ENCODE measurements at places on chromosomes 12 and 14.

DNA sequence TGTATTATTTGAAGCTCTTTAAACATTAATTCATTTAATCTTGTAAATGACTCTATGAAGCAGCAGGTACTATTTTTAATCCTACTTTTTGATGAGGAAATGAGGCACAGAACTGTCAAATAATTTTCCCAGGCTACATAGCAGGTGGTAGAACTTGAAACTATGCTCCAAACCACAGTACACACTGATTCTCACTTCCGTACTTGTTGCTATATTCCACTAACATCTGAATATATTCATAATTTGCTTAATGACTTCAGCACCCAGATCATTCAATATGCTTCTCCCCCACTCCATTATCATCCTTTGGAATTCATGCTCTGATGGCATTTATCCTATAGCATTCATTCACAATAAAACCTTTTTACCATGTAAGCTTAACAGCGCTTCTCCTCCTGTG, 4.9 kb downstream of the ERGIC2 start:
- DNase-seq: no peak

GRCh38 chr14:52485350-52485960, 66.8 kb downstream of the TXNDC16 start:
- DNase-seq: no peak

- no peak for DNase-seq
These were observed 160.1 kb downstream of the SUDS3 start for GRCh38 chr12:118536306-118536906.

- DNase-seq: no peak
These were observed 202.3 kb downstream of the KIF21A start for GRCh38 chr12:39240587-39240986.

- DNase-seq: no peak
These were observed 573 bp downstream of the ARL6IP4 start for GRCh38 chr12:122981036-122981471.

GRCh38 chr14:52058341-52058740, 10.5 kb downstream of the NID2 start:
- no peak for DNase-seq

DNA sequence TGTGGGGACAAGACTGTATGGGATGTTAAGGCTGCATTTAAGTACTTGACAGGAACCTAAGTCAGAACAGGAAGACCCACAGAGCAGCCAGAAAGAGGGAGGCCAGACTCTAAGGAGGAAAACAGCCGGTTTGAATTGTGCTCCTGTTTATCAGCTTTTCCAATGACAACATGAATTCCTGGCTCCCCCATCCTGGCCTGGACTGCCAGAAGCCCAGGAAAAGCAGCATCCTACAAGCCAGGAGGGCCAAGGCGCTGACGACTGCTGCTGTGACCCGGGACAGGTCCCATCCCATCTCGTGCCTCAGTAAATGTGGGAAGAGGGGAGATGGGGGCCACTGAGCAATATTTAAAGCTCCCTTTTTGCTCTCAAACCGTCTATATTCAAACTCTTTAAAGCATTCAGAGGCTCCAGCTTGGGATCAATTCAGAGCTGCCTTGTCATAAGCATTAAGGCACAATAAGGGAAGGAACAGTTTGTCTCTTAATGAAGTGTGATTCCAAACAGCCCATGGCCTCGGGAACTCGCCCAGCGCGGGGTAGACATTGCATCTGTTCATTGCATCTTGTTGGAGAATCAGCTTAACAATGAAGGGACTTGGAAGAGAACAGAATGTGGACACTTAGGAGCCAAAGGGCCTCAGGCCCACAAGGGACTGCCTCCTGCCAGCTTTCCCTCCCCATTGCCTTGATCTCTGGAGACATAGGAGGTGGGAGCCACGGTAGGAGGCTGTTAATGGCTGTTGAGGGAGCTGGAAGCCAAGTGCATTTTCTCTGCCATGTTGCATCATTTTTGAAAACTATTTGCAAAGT, 49.6 kb downstream of the CMKLR1 start:
- DNase-seq: no peak

DNA sequence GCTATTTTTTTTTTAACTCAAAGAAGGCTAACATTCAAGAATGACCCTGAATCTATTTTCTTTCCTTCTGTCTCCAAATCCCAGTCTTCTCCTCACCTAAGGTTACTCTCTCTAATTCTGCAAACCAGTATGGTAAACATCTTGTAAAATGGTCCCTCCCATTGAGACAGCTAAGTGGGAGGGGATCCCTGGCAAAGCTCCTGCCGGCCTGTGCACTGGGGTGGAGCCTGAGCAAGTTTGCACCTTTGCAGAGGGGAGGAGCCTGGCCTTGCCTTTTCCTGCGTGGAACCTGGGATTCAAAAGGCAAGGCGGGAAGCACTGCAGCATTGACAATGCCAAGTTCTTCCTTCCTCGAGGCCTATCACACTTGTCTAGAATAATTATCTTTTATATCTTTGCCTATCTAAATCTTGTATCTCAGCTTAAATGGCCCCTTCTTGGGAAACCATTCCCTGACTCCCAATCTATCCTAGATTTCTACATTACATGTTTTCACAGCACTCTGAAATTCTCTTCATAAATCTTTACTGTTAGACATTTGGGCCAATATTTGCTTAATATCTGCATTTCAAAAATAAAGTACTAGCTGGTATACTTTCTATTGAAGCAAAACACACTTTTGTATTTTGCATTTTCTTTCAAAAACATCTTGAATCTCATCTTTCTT, 83.0 kb downstream of the EPS8 start:
- DNase-seq: no peak

Measured in NCI-H2081 (cell line).